Fibroblast of skin of back (primary cell): ENCODE measurements at places on chromosomes 13 and 19.
A peak's percentile ranks its signal among the peaks of the same experiment; 100 is the strongest.

DNA sequence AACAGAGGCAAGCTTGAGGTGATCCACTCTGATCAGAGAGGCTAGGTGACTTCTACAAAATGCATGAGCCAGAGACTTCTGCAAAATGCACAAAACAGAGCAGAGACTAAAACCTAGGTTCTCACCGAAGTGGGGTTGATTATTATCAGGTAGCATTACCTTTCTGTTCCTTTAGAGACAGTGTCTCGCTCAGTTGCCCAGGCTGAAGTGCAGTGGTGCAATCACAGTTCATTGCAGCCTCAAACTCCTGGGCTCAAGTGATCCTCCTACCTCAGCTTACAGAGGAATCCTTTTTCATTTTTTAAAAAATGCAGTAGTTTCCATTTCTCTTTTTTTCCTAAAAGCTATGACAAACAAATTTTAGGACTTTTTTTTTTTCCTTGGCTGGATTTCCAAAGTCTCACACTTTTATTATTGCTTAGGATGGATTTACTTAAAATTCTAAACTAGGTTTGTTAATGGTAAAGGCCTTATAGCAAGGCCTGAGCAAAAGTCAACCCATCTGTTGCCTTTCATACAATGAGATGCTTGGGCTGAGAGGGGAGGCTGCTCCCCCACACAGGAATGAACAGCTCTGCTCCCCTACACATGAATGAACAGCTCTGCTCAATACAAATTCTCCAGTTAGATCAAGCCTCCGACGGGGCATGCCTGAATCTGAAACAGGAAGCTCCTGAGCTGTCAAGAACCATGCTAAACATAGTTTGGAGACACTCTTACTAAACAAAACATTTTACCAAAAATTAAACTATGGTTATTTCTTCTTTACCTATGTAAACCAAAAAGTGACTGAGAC, 18.8 kb upstream of the TNFRSF19 start:
- DNase-seq, result no peak

DNA sequence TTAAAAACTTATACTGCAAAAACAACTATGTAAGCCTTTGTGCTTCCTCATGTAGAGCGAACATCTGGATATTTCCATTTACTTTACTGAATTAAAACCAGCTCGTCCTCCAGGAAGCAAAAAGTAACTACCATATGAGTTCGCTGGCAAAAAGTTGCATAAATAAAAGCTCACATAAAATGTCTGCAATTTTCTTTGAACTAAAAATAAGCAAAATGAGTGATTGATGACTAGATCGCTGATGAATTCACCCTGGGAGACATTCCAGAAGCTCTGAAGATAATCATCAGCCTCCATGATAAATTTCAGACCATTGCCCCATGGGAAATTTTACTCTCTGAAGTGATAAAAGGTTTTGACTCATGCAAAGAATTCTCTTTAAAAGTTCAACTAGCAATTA, 67.3 kb upstream of the SACS start:
- DNase-seq, result peak; percentile 98

GRCh38 chr13:104993708-104994107, 1541.8 kb downstream of the EFNB2 start:
- no peak for DNase-seq

DNA sequence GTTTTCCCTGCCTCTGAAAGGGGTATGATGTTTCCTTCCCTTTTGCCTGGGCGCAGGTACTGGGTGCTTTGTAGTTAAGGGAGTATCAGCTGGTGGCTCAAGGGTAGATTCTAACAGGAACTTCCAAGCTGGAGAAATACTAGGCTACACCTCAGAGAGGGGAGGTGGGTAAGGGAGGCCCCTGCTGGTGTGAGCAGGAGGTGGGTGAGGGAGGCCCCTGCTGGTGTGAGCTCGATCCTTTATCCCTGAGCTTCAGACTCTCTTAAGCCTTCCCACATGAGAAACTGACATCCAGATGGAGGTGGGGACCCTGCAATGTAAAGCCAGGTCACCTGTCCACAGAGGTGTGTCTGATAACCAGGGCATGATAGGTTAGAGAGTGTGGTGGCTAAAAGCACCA, 32.1 kb downstream of the CYP2B6 start:
- no peak for DNase-seq

DNA sequence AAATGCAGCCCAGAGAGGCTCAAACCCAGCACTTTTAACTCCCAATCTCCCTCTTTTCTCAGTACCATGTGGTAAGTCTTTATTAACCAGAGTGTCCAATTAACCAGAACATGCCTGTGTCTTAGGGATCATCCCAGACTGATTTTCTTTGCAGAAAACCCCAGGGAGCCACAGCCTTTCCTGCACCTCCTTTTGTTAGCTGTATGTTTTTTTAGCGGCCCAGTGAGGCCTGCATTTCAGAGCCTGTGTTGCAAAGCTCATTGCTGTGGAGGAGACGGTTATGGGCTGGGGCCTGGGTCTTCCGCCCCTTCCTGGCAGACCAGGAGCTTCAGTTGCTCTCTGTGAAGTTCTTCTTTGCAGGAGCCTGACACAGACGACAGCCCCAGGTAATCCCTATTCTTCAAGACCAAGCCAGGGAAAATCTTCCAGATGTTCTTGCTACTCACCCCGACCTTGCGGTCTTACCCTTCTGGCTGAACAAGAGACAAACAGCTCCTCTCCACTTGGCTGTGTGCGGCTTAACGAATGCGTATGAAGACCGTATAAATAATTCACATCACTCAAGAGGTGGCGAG, 70.7 kb upstream of the TSHZ3 start:
- no peak for DNase-seq

GRCh38 chr13:25518441-25518840, 146.7 kb downstream of the ATP8A2 start:
- DNase-seq, result no peak

DNA sequence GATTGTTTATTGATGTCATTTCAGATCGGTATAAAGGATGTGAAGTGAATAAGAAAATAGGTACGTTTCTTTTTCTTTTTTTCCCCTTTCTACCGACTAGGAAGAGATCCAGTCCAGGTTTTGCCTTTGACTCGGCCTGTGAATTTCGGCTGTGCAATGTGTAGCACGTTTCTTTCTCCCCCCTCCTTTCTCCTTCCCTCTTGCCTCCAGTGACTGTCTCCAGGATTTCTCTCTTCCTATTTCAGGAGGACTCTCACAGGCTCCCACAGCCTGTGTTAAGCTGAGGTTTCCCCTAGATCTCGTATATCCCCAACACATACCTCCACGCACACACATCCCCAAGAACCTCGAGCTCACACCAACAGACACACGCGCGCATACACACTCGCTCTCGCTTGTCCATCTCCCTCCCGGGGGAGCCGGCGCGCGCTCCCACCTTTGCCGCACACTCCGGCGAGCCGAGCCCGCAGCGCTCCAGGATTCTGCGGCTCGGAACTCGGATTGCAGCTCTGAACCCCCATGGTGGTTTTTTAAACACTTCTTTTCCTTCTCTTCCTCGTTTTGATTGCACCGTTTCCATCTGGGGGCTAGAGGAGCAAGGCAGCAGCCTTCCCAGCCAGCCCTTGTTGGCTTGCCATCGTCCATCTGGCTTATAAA, at the start of gene GPC6:
GPC6 (plus strand) TSS at position 185 of the 657 bp plus-strand sequence.
- DNase-seq, result peak; percentile 95

DNA sequence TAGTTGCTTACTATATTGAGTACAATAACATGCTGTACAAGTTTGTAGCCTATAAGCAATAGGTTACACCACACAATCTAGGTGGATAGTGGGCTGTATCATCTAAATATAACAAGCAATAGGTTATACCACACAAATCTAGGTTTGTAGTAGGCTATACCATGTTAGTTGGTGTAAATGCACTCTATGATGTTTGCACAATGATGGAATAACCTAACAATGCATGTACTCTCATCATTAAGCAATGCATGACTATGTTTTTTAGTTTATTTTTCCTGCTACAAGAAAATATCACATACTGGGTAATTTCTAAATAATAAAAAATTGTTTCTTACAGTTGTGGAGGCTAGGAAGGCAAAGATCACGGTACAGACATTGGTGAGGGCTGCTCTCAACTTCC, 262.5 kb downstream of the SLITRK6 start:
- peak; percentile 32 for DNase-seq

GRCh38 chr19:52190487-52191293, 838 bp downstream of the PPP2R1A start:
- DNase-seq, result peak; percentile 57

GRCh38 chr19:1910177-1910576, 5.0 kb downstream of the ADAT3 start:
- DNase-seq, result peak; percentile 18

- peak; percentile 27 for DNase-seq
These were observed 52.5 kb downstream of the FLT3 start for GRCh38 chr13:28047757-28048388.

- DNase-seq, result peak; percentile 61
These were observed 1.0 kb downstream of the MBOAT7 start for GRCh38 chr19:54188215-54188871.

DNA sequence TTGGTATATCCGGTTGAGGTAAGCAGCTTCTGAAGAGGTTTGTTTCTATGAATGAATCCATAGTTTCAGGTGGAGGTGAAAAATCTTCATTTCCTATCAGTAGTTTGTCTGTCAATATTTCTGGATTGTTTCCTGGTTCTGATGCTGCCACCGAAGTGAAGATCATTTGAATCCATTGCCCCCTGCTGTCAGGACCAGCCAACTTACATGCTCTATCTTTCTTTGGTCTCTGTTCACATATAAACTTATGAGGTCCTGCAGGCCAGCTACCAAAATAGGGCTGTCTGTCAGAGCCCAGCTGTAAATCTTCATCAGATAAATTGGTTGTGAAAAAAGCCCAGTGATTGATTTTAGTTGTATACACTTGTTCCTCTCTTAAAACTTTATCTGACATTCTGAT, 15.2 kb upstream of the N4BP2L1 start:
- no peak for DNase-seq
